ENCODE measurements at places on chromosomes 12 and 14.

- no peak for DNase-seq
- H3K27me3 ChIP-seq: no peaks in the 10 kb centered on the region
- no peaks in the 10 kb centered on the region for H3K36me3 ChIP-seq
- H3K4me3 ChIP-seq: no peak overlapping the region
Measured at GRCh38 chr14:65469903-65470302, 57.4 kb downstream of the FUT8 start.

GRCh38 chr12:110370732-110371231 lies 32.7 kb downstream of the ANAPC7 start:
- no peak for DNase-seq
- H3K27ac ChIP-seq: no peak overlapping the region
- H3K4me3 ChIP-seq: no peak overlapping the region
- peaks cover 33% of the 10 kb centered on the region for H3K36me3 ChIP-seq
- no peaks in the 10 kb centered on the region for H3K27me3 ChIP-seq
- H3K4me1 ChIP-seq: peaks cover 8% of the 10 kb centered on the region

DNA sequence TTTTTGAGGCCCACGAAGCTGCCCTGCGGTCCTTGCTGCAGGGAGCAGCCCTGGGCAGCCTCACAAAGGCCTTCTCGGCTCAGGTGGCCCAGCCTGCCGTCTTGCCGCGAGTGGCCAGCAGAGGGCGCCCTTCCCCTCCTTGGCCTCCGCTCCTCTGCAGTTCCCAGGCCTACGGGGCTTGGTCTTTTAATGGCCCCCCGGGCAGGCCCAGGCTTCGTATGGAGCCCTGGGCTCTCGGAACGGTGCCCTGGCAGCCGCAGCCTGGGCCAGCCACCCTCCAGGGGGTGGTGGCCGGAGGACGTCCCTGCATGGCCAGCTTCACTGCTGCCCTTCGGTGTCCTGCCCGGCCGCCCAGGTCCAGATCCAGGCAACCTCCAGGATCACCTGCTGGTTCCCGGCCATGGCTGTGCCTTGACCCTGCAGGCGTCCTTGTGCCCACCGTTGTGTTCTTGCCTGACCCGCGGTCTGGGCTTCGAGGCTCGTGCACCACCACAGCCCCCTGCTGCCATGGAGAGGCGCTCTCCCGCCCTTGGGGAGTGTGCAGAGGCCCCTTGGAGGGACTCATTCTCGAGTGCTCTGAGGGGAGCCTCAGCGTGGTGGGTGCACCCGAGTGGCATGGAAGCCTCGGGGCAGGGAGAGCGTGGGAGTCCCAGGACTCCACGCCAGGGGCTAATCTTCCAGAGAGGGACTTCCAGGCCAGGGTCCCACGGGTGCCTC lies 9.4 kb downstream of the ASPG start:
- H3K4me3 ChIP-seq: peak overlapping the region; percentile 50
- DNase-seq: peak; percentile 74
- H3K36me3 ChIP-seq: peaks cover 3% of the 10 kb centered on the region
- peaks cover 4% of the 10 kb centered on the region for H3K4me1 ChIP-seq
- peaks cover 12% of the 10 kb centered on the region for H3K27me3 ChIP-seq

DNA sequence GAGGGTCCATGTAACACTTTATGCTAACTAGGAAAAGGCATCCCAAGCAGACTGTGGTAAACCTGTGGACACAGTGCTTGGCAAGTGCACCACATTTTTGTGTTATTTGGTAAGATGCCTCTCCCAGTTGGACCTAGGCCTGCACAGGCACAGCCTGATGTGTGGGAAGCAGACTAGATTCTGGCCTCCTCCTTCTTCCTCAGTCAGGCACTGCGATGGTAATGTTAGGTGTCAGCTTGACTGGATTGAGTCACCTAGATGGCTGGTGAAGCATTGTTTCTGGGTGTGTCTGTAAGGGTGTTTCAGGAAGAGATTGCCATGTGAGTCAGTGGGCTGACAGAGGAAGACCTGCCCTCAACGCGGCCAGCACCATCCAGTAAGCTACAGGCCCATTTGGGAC lies 25.3 kb upstream of the RHOJ start:
- peaks cover 9% of the 10 kb centered on the region for H3K27me3 ChIP-seq
- no peak overlapping the region for H3K27ac ChIP-seq
- no peaks in the 10 kb centered on the region for H3K36me3 ChIP-seq
- no peak overlapping the region for H3K4me3 ChIP-seq
- DNase-seq: no peak

DNA sequence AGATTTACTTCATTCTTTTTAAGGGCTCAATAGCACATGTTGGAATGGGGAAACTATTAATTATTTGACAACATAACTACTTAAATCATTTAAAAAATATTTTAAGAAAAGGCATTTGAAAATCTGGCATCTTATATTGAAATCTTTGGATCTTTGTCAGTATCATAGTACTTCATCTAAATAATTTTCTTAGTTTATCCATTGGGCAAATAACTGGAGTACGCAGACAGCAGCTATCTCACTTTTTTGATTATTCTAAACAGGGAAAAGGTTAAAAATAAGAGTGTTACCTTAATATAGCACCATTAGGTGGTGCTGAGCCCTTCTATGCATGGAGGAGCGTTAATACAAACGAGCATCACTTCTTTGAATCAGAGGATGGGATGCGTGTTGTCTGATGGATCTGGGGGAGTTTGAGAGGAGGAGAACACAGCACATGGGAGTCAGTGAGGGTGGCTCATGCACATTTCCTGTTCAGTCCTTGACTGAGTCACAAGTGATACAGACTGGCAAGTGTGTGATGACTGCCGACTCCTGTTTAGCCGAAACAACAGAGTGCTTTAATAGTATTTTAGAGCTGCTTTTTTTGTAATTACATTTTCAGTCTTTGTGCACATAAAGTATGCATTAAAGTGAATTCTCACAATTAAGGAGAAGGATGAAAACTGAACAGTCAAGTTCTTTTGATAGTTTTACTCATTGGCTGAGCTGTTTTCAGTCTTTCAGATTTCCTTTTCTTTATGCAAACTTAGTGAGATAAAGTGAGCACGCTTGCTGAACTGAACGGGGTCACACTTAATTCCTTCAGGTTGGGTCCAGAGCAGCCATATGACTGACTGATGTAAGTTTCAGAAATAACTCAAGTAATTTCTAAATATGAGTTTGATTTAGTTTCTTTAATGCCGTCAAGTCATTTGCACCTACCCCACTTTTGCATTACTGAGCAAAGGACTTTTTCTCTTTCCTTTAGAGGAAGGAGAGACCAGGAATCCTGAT lies 92.7 kb downstream of the DIP2B start:
- H3K27ac ChIP-seq: peak overlapping the region; percentile 15
- no peak for DNase-seq
- peak overlapping the region; percentile 2 for H3K4me3 ChIP-seq
- peaks cover 29% of the 10 kb centered on the region for H3K4me1 ChIP-seq
- no peaks in the 10 kb centered on the region for H3K27me3 ChIP-seq

- DNase-seq: no peak
- peak overlapping the region; percentile 6 for H3K27ac ChIP-seq
- no peaks in the 10 kb centered on the region for H3K27me3 ChIP-seq
- peaks cover 46% of the 10 kb centered on the region for H3K4me1 ChIP-seq
Measured at GRCh38 chr12:120834489-120835303, 69.5 kb downstream of the SPPL3 start.

DNA sequence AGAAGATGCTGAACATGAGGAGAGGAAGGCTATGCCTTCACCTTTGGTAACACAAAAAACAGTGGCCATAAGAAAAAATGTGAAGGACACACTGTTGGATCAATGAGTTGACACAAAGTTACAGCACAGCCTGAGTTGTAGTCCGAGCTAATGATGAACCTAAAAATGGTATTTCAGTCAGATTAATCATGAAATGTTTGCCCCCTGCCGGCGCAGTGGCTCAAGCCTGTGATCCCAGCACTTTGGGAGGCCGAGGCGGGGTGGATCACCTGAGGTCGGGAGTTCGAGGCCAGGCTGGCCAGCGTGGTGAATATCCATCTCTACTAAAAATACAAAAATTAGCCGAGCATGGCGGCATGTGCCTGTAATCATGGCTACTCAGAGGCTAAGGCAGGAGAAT lies 1.3 kb upstream of the CAPRIN2 start:
- peak overlapping the region; percentile 89 for H3K27ac ChIP-seq
- H3K4me1 ChIP-seq: peaks cover 13% of the 10 kb centered on the region
- H3K4me3 ChIP-seq: no peak overlapping the region

DNA sequence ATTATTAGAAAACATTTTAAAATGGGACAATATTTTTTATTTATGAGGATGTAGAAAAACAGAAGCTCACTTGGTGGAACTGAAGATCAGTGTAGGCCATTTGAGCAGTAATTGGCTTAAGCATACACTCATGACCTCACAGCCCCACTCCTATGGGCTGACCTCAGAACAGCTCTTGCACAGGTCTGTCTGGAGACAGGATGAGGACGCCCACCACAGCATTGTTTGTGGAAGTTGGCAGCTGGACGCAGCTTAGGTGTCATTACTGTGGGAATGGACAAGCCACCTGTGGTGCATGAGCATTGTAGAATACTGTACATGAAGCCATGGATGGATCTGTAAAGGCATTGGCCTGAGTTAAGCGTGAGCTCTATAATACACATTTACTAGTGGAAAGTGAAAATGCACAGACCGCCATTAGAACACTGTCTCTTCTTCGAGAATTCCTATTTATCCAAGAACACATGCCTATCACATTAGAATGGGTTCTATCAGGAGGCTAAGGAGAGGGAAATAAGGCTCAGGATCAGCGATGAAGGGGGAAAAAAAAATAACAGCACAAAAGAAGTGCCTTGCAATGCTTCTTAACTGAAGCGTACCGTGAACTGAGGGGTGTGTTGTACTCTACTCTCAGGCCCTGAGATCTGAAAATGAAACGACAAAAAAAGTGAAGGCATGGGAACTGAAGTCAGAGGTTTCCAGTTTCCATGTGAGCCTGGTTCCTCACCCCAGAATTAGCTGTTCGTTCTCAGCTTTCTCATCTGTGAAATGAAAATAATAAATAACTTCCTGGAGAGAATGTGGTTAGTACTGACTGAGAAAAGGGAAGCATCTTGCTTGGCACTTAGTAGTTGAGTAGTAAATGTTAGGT lies 33.6 kb downstream of the KCNA1 start:
- H3K27ac ChIP-seq: no peak overlapping the region
- H3K27me3 ChIP-seq: peaks cover 13% of the 10 kb centered on the region
- no peaks in the 10 kb centered on the region for H3K36me3 ChIP-seq
- H3K4me3 ChIP-seq: no peak overlapping the region

- H3K36me3 ChIP-seq: peaks cover 35% of the 10 kb centered on the region
- H3K4me1 ChIP-seq: peaks cover 27% of the 10 kb centered on the region
- peak overlapping the region; percentile 100 for H3K27ac ChIP-seq
- DNase-seq: no peak
- peak overlapping the region; percentile 95 for H3K4me3 ChIP-seq
- no peaks in the 10 kb centered on the region for H3K27me3 ChIP-seq
Measured at GRCh38 chr12:57430112-57430930, 522 bp downstream of the R3HDM2 start.

- no peak for DNase-seq
- H3K4me3 ChIP-seq: peak overlapping the region; percentile 61
- H3K27me3 ChIP-seq: peaks cover 83% of the 10 kb centered on the region
- peaks cover 8% of the 10 kb centered on the region for H3K4me1 ChIP-seq
- no peak overlapping the region for H3K27ac ChIP-seq
Measured at GRCh38 chr12:1630133-1630826, 1.2 kb downstream of the WNT5B start.
